Activated naive CD4-positive, alpha-beta T cell treated with anti-CD3 and anti-CD28 coated beads, Interleukin-2, amount 50 U/mL, for 72 hours (primary cell): ENCODE measurements at places on chromosomes 13 and 19. TPM values are rescaled to one million over a fixed set of nuclear protein-coding genes. Genes with fewer than 3 reads are reported as not detected.

DNA sequence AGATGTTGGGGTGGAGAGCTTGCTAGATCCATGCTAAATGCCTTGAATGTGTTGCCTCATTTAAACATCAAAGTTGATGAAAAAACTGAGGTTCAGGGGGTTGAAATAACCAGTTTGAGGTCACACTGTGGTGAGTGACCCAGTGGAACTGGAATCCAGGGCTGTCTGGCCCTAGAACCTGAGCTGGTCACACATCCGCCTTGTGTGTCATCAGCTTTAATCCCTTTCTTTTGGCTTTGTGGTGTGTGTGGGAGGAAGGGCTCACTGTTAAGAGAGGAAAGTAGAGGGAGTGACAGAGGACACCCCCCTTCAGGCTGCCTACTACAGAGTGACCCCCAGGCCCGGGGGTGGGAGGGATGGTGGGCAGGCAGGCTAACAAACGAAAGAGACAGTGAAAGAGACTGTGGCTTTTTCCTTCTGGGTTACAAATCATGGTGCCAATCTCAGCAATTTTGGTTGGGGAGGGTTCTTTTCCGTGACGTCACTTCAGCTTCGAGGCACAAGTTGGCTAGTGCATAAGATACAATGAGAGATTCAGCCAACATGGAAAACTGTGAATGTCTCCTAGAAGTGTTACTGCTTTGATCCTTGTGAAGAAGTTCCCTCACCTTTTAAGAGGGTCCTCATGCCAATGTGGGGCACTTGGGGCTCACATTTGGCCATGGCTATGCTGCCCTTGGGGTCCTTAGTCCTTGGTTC, 164.9 kb downstream of the DLEU7 start:
- no peak for DNase-seq

- no peak for DNase-seq
Observed at GRCh38 chr13:109795011-109795410, 8.6 kb upstream of the IRS2 start.

PALM gene
- total RNA-seq = not detected

THSD1 gene
- 0.19 TPM for total RNA-seq

PGLYRP1 gene
- not detected for total RNA-seq
